Immature natural killer cell (primary cell): ENCODE measurements at places on chromosomes 16 and 17.

DNA sequence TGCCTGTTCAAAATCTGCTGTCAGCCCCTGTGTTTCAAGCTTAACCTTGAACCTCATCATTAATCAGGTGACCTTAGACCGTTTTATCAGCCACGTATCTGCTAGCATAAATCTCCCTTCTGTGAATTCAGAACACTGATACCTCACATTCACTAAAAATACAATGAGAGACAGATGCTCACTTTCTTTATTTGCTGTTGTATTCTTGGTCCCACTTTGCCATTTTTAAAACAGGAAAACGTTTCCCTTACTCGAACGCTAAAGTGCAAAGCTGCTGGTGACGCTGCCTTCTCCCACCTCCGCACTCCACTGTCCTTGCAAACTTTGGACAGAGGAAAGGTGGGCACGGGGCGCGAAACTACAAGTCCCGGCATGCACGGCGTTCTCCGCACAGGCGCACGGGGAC lies 220 bp upstream of the ARHGAP44 start:
- peaks cover 16% of the 10 kb centered on the region for H3K27me3 ChIP-seq

GRCh38 chr17:68849673-68850610 lies 105.2 kb downstream of the ABCA8 start:
- no peak for DNase-seq
- H3K27ac ChIP-seq, result no peak overlapping the region
- peaks cover 13% of the 10 kb centered on the region for H3K27me3 ChIP-seq
- H3K36me3 ChIP-seq, result no peaks in the 10 kb centered on the region
- H3K4me1 ChIP-seq, result no peaks in the 10 kb centered on the region

DNA sequence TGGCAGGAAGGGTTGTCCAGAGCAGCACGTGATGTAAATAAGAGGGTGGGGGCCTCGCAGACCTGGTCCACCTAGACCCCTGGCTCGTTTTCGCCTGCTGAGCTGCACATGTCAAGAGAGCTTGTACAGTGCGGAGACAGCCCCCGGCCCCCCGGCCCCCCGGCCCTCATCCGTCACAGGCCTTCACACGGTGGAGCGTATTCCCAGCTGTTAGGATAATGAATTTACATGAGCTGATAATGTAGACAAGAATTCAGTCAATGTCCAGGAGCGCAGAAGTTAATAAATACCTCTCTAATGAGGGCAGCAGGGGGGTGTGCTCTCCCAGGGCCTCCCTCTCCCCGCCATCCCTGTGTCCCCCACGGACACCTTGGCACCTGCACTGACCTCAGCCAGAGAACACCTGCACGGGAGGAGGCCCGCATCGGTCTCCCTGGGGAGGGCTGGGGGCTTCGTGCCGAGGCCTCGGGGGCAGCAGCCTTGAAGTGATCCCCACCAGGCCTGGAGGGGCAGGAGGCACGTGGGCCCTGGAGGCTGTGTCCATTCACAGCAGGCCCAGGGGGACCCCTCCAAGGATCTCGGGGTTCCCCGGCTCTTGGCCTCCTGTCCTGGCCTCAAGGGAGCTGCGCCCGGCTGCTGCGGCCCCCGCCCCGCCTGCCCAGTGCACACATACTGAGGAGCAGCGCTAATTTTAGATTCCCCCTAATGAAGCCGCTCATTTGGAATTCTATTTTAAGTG lies 14.6 kb downstream of the GSE1 start:
- DNase-seq, result no peak
- peaks cover 6% of the 10 kb centered on the region for H3K36me3 ChIP-seq
- peaks cover 2% of the 10 kb centered on the region for H3K27me3 ChIP-seq
- H3K27ac ChIP-seq, result peak overlapping the region; percentile 80

DNA sequence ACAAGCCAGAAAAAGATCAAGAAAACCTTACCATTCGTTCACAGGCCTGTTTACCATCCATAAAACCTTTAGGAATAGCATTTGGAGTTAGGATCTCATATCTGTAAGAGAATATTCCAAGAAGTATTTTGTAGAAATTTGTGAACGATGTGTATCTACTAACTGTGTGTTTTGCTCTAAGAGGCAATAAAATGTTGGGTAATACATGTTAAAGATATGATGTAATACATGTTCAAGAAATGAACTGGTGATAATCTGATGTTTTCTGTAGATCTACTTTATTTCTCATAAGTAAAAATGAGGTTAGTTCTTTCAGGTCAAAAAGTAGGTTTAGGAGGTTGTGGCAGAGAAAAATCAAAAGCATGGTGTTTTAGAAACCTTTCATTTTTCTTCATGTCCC lies 83.2 kb downstream of the NDEL1 start:
- H3K27me3 ChIP-seq, result no peaks in the 10 kb centered on the region
- H3K4me1 ChIP-seq, result no peaks in the 10 kb centered on the region
- no peak overlapping the region for H3K27ac ChIP-seq
- H3K36me3 ChIP-seq, result no peaks in the 10 kb centered on the region
- no peak for DNase-seq
- H3K4me3 ChIP-seq, result no peak overlapping the region

- no peak for DNase-seq
- H3K36me3 ChIP-seq, result no peaks in the 10 kb centered on the region
- peaks cover 7% of the 10 kb centered on the region for H3K27me3 ChIP-seq
- no peak overlapping the region for H3K4me3 ChIP-seq
Observed at GRCh38 chr16:78684030-78684611, 584.7 kb downstream of the WWOX start.

DNA sequence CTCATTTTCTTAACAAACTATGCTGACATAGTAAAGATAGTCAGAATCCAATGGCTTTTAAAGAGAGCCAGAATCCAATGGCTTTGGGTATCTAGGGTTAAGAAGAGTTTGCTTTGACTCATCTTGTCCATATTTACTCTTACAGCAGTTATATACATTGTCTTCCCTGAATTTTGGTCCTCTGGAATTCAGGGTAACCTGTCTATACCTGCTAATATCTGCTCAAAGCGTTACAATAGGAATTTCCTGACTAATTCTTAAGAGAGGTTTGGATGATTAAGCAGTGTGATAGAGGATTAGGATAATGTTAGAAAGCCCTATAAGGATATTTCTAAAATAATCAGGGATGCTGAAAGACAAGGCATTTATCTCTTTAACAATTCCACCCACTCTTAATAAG lies 2.0 kb upstream of the CDH8 start:
- H3K27me3 ChIP-seq, result peaks cover 2% of the 10 kb centered on the region
- H3K4me3 ChIP-seq, result no peak overlapping the region
- no peaks in the 10 kb centered on the region for H3K36me3 ChIP-seq
- no peaks in the 10 kb centered on the region for H3K4me1 ChIP-seq
- H3K27ac ChIP-seq, result no peak overlapping the region

GRCh38 chr17:33266611-33267010 lies 26.5 kb downstream of the ASIC2 start:
- H3K27me3 ChIP-seq, result no peaks in the 10 kb centered on the region
- no peaks in the 10 kb centered on the region for H3K36me3 ChIP-seq
- no peaks in the 10 kb centered on the region for H3K4me1 ChIP-seq

DNA sequence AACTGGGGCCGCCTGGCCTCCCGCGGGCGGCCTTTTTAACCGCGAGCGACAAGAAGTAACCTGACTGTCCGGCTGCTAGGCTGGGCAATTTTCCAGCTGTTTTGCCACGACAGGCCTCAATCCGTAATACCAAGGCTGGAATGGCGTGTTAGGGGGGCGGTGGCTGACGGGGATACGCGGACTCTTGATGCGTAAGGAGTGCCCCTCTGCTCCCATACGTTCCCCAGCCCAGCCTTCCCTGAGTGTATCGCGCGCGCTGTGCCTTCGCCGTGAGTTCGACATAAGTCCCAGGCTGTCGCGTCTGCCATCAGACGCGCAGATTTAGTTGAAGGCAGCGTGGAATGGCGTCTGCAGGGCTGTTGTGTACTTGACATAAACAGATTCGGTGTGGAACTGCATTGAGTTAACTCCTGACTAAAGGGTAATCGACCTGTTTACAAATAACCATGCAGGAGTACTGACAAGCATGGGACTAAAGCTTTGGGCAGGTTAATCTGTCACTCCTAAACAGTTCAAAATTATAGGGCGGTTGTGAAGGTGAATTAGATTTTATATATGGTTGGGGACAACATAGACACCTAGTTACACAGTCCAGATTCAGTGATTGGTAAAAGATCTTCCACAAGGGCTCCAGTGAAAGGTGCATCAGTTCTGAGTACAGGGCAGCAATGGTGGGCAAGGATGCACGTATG lies 16.6 kb upstream of the ERN1 start:
- H3K36me3 ChIP-seq, result peaks cover 13% of the 10 kb centered on the region
- H3K27ac ChIP-seq, result no peak overlapping the region
- no peak overlapping the region for H3K4me3 ChIP-seq
- peaks cover 18% of the 10 kb centered on the region for H3K4me1 ChIP-seq

DNA sequence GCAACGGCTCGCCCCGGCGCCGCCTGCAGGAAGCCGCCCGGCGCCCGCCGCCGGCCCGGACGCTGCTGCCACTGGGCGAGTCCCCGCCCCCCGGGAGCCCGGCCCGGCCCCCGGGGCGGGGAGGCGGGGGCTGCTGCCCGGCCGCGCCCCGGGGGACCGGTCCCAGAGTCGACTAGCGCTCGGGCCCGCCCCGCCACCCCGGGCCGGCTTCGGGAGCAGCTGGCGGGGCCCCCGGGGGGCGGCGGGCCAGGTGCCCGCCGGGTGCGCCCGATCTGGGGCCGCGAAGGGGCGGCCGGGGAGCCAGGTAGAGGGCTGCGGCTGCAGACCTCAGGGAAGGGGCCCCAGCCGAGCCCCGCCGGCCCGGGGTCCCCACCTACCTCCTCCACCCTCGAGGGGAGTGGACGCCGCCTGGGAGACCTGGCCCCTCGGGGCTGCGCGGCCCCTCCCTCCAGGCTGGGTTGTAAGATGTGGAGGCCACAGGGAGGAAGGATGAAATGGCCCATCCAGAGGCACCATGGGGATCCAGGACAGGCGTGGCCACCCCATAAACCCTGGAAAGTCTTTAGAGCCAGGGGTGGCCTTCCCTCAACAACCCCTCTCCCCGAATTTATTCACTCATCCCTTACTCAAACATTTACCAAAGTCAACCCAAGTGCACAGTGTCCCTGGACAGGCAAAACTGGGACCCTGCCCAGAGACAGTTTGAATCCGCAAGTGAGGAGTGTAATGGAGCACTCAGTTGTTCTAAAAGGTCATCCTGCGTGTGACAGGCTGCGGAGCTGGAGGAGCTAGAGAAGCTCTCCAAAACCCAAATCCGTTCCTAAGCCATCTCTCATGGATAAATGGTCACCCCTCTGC lies at the start of gene CDYL2:
CDYL2 (minus strand) TSS at position 73 of the 858 bp plus-strand sequence. CDS start 425 bp downstream, outside the sequence.
- peaks cover 3% of the 10 kb centered on the region for H3K36me3 ChIP-seq
- H3K27me3 ChIP-seq, result peaks cover 2% of the 10 kb centered on the region
- H3K4me1 ChIP-seq, result peaks cover 2% of the 10 kb centered on the region
- H3K27ac ChIP-seq, result no peak within 1 kb of the TSS
- DNase-seq, result peak; percentile 39
- H3K4me3 ChIP-seq, result peak within 1 kb of the TSS; percentile 86

GRCh38 chr17:60724647-60725046 lies 47.0 kb downstream of the BCAS3 start:
- no peak overlapping the region for H3K4me3 ChIP-seq
- H3K4me1 ChIP-seq, result peaks cover 3% of the 10 kb centered on the region
- H3K36me3 ChIP-seq, result no peaks in the 10 kb centered on the region
- no peak overlapping the region for H3K27ac ChIP-seq
- H3K27me3 ChIP-seq, result no peaks in the 10 kb centered on the region
